Activated naive CD8-positive, alpha-beta T cell treated with anti-CD3 and anti-CD28 coated beads, Interleukin-2, amount 10 ng/mL, durations not matched to agents 7 days and 5 days (primary cell): ENCODE measurements at places on chromosomes 3 and 15.

- no peaks in the 10 kb centered on the region for H3K36me3 ChIP-seq
- peak overlapping the region; percentile 64 for H3K27ac ChIP-seq
- H3K27me3 ChIP-seq, result peaks cover 1% of the 10 kb centered on the region
- DNase-seq, result no peak
- H3K4me1 ChIP-seq, result peaks cover 12% of the 10 kb centered on the region
These were observed 24.5 kb upstream of the KLF13 start for GRCh38 chr15:31302029-31302657.

DNA sequence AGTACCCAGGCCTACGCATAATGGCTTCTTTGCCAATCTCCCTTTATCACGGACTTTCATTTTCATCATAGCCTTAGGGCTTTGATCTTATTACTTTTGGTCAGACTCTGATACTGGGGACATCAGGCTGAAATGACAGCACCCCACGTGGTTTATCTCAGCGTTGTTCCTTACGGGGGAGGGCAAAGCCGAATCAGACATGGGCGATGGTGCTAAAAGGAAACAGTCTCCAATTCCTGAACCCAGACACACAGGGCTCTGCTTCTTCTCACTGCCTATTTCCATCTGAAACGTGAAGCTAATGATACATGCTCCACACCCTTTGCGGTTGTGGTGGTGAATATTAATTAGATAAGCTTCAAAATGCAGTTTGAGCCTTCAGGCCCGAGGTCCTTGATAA lies 59.4 kb upstream of the CD47 start:
- no peak overlapping the region for H3K4me3 ChIP-seq
- no peak for DNase-seq
- H3K4me1 ChIP-seq, result peaks cover 8% of the 10 kb centered on the region
- H3K36me3 ChIP-seq, result peaks cover 18% of the 10 kb centered on the region

DNA sequence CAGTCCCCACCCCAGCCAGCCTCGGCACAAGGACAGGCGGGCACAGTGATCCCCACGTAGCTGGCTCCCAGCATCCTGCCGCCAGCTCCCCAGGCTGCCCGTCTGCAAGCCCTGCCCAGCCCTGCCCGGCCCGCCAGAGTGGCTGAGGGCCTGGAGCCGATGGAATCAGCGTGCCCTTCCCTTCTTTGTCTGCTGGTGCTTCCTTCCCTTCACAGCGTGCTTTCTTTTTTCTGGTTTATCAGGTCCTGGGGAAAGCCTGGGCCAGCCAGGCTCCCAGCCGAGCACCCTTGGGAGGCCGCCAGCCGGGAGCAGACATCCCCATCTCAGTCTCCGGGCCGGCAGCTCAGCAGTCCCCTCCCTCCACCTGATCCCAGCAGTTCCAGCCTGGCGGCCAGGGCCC lies 54.7 kb upstream of the SMAD6 start:
- no peak overlapping the region for H3K4me3 ChIP-seq
- H3K27me3 ChIP-seq, result no peaks in the 10 kb centered on the region
- no peaks in the 10 kb centered on the region for H3K4me1 ChIP-seq
- DNase-seq, result no peak
- no peaks in the 10 kb centered on the region for H3K36me3 ChIP-seq

- peaks cover 3% of the 10 kb centered on the region for H3K4me1 ChIP-seq
- H3K27ac ChIP-seq, result no peak overlapping the region
- DNase-seq, result no peak
- H3K27me3 ChIP-seq, result peaks cover 13% of the 10 kb centered on the region
These were observed 163.2 kb downstream of the MINAR1 start for GRCh38 chr15:79595306-79595705.

- no peaks in the 10 kb centered on the region for H3K36me3 ChIP-seq
- H3K27ac ChIP-seq, result no peak overlapping the region
- H3K4me3 ChIP-seq, result no peak overlapping the region
These were observed 529.2 kb downstream of the EPHB1 start for GRCh38 chr3:135324301-135324700.

DNA sequence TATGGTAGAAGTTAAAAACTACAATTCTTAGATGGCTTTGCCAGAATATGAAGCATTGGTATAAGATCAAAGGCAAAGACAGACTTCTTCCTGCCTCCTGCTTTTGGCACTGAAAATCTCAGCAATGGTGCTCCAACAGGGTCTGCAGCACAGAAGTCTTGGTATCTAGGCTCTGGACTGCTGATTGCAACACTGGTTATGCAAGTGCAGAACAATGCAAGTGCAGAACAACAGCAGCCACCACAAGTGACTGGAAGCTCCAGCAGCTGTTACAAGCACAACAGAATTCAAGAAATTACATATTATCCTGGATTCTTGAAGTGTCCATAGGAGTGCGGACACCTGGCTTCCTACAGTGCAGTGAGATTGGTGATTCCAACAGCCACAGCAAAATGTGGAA lies 33.7 kb downstream of the ZBTB20 start:
- no peak overlapping the region for H3K4me3 ChIP-seq
- DNase-seq, result no peak
- H3K27me3 ChIP-seq, result no peaks in the 10 kb centered on the region
- H3K36me3 ChIP-seq, result peaks cover 3% of the 10 kb centered on the region

DNA sequence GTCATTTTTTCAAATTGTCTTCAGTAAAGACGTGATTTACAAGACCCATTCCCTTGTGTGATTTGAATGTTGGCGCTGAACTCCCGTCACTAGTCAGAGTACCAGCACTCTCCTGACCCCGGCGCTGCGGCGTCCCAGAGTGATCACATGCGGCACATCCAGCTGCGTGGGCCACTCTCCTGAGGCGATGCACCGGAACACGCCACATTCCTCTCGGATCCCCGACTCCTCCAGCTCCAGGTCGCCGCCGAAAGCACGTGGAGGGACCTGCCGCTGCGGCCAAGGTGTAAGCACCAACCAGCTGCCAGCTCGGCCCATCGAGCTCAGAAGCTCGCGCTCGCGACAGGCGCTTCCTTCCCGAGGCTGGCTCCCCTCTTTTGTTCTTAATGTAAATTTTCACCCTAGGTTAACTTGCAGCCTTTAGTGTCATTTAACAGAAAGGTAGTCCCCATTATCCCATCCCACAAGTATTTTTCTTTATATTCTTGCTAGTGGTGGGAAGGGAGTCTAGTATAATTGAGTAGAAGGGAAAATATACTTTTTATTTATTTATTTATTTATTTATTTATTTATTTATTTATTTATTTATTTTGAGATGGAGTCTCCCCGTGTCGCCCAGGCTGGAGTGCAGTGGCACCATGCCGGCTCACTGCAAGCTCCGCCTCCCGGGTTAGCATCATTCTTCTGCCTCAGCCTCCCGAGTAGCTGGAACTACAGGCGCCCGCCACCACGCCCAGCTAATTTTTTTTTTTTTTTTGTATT lies 61.7 kb upstream of the VGLL3 start:
- no peak overlapping the region for H3K27ac ChIP-seq
- no peaks in the 10 kb centered on the region for H3K36me3 ChIP-seq
- no peaks in the 10 kb centered on the region for H3K4me1 ChIP-seq

- no peak overlapping the region for H3K4me3 ChIP-seq
- H3K4me1 ChIP-seq, result peaks cover 11% of the 10 kb centered on the region
- no peak for DNase-seq
- H3K36me3 ChIP-seq, result no peaks in the 10 kb centered on the region
- H3K27me3 ChIP-seq, result peaks cover 4% of the 10 kb centered on the region
These were observed 141.5 kb upstream of the EIF1B start for GRCh38 chr3:40167958-40168357.

DNA sequence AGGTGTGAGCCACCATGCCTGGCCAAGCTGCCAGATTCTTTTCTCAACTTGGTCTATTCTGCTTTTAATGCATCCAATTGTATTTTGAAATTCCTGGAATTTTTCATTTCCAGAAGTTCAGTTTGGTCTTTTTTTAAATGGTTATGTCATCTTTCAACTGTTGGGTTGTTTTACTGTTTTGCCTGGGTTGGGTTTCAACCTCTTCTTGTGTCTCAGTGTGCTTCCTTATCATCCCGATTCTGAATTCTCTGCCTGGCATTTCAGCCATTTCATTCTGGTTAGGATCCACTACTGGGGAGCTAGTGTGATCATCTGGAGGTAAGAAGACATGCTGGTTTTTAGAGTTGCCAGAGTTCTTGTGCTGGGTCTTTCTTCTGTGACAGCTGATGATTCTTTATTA lies 61.5 kb downstream of the LRRC49 start:
- DNase-seq, result no peak
- no peak overlapping the region for H3K27ac ChIP-seq
- H3K4me3 ChIP-seq, result no peak overlapping the region
- H3K27me3 ChIP-seq, result peaks cover 6% of the 10 kb centered on the region

- no peak for DNase-seq
- no peaks in the 10 kb centered on the region for H3K4me1 ChIP-seq
- H3K27me3 ChIP-seq, result no peaks in the 10 kb centered on the region
- no peaks in the 10 kb centered on the region for H3K36me3 ChIP-seq
These were observed 136.1 kb upstream of the CNTN4 start for GRCh38 chr3:1962396-1963088.
